ENCODE measurements at places on chromosomes 12 and 14. TPM values are rescaled to one million over a fixed set of nuclear protein-coding genes. Genes with fewer than 3 reads are reported as not detected.
A peak's percentile ranks its signal among the peaks of the same experiment; 100 is the strongest.

COX8C gene
- not detected for total RNA-seq

GPR68 gene
- total RNA-seq = 0.58 TPM

ABCC9 gene
- 7.8 TPM for total RNA-seq

TAS2R30 gene
- total RNA-seq = 2.3 TPM

RBP5 gene
- 1.0 TPM for total RNA-seq

C1S gene
- total RNA-seq = 2.7 TPM

LTB4R gene
- total RNA-seq = 8.8 TPM

GRCh38 chr12:9902539-9903228 lies 21.4 kb downstream of the KLRF2 start:
- H3K4me3 ChIP-seq = no peak overlapping the region
- no peak for DNase-seq
- H3K27me3 ChIP-seq = peaks cover 3% of the 10 kb centered on the region
- H3K4me1 ChIP-seq = no peaks in the 10 kb centered on the region
- peaks cover 11% of the 10 kb centered on the region for H3K36me3 ChIP-seq

DNA sequence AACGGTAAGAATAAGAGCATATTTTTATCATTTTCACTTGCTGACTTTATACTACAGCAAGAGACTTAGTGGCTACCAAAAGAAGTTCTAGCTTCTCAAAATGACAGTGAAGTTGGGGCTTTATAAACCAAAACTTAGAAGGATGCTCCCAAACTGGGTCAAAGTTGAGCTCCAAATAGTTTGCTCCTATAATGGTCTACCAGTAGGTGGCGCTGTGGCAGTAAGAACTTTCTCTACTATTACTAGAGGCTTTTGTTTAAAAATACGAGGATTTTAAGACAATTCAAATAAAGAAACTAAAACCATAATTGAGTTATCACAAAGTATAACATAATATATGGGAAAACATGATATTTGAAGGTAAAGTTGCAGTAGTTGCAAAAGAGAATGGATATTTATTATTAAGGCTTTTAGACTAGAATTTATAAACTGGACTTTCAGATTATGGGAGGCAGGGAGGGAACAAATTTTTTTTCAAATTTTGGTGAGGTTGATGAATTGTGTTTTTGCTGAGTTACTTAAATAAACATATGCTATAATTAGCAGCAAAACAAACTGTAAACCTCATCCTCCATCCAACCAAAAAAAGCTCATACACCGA lies 75.0 kb downstream of the TGFB3 start:
- H3K27ac ChIP-seq = no peak overlapping the region
- no peak overlapping the region for H3K4me3 ChIP-seq
- DNase-seq = no peak
- no peaks in the 10 kb centered on the region for H3K27me3 ChIP-seq

DNA sequence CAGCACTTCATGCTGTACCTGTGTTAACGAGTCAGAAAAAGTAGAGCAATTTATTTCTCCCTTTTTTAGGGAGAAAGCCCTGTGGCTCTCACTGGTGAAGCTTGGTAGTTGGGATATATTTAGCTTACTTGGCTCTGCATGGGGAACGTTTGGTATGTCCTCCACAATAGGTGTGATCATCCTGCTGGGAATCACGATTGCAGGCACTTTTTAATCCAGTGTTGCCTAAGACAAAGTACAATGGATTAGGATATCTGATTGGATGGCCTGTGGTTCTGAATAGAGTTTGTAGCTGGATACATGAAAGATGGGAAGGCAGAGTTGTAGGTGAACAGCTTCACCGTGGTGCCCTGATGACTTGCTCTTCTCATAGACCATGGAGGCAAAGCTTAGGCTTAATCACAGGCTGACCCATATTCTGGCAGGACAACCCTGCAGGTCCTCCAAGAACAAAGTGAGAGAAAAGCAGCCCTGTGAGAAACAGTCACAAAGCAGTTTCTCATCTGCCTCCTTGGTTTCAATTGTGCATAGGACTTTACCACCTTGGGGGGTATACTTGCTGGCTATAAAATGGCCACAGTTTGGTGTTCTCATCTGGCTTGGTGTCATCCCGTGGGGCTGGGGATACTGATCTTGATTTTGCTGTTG lies 7.5 kb downstream of the RESF1 start:
- no peaks in the 10 kb centered on the region for H3K27me3 ChIP-seq
- H3K4me1 ChIP-seq = peaks cover 11% of the 10 kb centered on the region
- peaks cover 81% of the 10 kb centered on the region for H3K36me3 ChIP-seq
- peak overlapping the region; percentile 34 for H3K27ac ChIP-seq
- H3K4me3 ChIP-seq = peak overlapping the region; percentile 8
- DNase-seq = no peak

- no peaks in the 10 kb centered on the region for H3K27me3 ChIP-seq
- H3K4me3 ChIP-seq = no peak overlapping the region
- H3K4me1 ChIP-seq = no peaks in the 10 kb centered on the region
- DNase-seq = no peak
- no peaks in the 10 kb centered on the region for H3K36me3 ChIP-seq
These were observed 54.2 kb upstream of the NAP1L1 start for GRCh38 chr12:76138656-76139055.

DNA sequence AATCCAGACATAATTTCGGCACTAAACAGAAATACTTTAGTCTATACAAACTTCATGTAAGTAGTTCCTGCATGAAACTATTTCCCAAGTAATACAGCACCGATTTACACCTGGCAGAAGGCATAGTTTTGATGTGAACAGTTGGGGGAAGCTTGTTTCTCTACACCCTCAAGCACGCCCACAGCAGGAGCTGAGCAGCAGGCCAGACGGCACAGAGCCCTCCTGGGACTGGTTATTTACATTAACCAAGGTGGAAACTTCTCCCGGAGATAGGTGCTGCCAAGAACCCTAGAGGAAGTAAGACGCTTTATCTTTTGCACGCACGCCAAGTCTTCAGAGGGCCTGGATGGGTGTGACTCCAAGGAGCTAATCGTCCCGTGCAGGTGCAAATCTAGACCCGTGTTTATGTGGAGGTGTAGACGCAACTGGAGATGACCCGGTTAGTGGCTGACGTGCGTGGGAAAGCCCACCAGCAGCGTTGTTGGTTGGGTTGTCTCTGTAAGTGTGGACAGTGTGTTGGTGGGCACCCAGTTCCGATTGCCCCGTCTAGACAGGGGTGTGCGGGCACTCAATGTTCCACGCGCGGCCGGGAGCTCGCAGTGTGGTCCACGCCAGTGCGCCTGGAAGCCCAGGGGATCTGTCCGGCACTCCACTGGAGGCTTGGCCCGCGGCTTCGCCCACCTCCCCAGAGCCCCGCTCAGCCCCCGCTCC lies 767 bp upstream of the TCP11L2 start:
- H3K4me3 ChIP-seq = peak overlapping the region; percentile 90
- peak overlapping the region; percentile 93 for H3K27ac ChIP-seq
- peaks cover 14% of the 10 kb centered on the region for H3K4me1 ChIP-seq
- no peaks in the 10 kb centered on the region for H3K27me3 ChIP-seq

- H3K4me3 ChIP-seq = no peak overlapping the region
- H3K4me1 ChIP-seq = no peaks in the 10 kb centered on the region
- DNase-seq = no peak
These were observed 14.3 kb downstream of the NECAP1 start for GRCh38 chr12:8096281-8096915.

GRCh38 chr12:79329933-79330332 lies 360.8 kb downstream of the PAWR start:
- no peaks in the 10 kb centered on the region for H3K27me3 ChIP-seq
- no peak overlapping the region for H3K27ac ChIP-seq
- no peak overlapping the region for H3K4me3 ChIP-seq
- H3K36me3 ChIP-seq = peaks cover 9% of the 10 kb centered on the region
- peaks cover 12% of the 10 kb centered on the region for H3K4me1 ChIP-seq

DNA sequence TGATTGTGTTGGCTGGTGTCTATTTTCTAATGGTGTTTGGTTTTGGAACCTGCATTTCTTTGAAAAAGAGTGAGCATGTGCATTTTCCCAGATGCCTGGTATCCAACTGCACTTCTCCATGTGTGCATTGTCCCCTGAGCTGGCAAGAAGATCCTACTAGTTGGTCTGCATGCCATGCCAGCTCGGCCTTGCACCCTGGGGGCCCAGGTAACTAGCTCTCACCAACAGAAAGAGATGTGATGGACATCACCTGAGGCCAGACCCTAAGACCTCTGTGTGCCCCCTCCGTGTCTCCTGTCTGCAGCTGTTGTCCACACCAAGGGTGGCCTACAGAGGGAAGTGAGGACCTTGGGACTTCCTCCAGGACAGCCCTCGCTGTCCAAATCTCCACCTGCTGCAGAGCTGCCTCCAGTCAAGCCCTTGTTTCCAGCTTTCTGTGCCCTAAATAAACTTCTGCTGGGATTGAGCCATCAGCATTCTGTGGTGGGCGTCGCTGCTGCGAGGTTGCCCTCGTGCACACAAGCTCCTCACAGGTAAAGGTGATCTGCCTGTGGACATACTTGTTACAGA lies 30.1 kb upstream of the GPR132 start:
- H3K36me3 ChIP-seq = peaks cover 8% of the 10 kb centered on the region
- H3K4me3 ChIP-seq = peak overlapping the region; percentile 79
- peaks cover 10% of the 10 kb centered on the region for H3K4me1 ChIP-seq
- H3K27ac ChIP-seq = no peak overlapping the region

- H3K4me1 ChIP-seq = no peaks in the 10 kb centered on the region
- no peaks in the 10 kb centered on the region for H3K27me3 ChIP-seq
- no peak for DNase-seq
- H3K27ac ChIP-seq = no peak overlapping the region
- H3K4me3 ChIP-seq = no peak overlapping the region
- H3K36me3 ChIP-seq = peaks cover 24% of the 10 kb centered on the region
These were observed 100.0 kb downstream of the CCDC91 start for GRCh38 chr12:28290262-28290661.

GRCh38 chr12:70847871-70848270 lies 72.7 kb downstream of the PTPRR start:
- no peak overlapping the region for H3K27ac ChIP-seq
- no peak overlapping the region for H3K4me3 ChIP-seq
- DNase-seq = no peak
- H3K36me3 ChIP-seq = no peaks in the 10 kb centered on the region
- H3K27me3 ChIP-seq = no peaks in the 10 kb centered on the region

DNA sequence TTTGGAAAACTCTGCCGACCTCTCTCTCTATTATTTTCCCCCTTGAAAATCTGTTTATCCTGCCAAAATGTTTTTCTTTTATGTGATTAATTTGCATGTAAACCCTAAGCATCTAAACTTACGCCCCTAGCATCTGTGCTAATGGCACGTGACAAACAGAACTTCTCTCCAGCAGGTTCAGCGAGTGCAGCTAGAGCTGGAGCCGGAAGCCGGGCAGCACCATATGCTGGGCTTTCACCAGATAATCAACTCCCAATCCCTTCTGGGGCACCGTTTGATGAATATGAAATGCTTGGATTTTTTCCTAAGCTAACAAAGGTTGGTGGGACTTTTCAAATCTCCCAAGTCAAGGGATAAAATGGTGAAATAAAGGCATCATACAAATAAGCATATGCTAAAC lies 667.5 kb upstream of the TMEM132C start:
- H3K36me3 ChIP-seq = no peaks in the 10 kb centered on the region
- H3K27me3 ChIP-seq = no peaks in the 10 kb centered on the region
- H3K27ac ChIP-seq = no peak overlapping the region

DNA sequence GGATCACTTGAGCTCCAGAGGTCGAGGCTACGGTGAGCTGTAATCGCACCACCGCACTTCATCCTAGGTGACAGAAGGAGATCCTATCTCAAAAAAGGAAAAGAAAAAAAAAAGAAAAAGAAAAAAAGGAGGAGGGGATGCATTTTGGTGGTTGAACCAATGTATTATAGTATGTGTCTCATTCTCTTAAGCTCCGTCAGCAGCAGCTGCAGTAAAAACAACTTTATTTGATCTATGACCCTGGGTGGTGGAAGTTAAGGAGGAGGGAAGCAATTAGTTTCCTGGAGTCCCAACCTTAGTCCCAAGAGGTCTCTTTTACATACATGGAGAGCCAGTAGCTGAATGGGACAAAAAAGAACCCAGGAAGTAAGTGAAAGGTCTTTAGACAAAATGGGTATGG lies 26.8 kb upstream of the APOF start:
- H3K27me3 ChIP-seq = no peaks in the 10 kb centered on the region
- no peaks in the 10 kb centered on the region for H3K36me3 ChIP-seq
- H3K27ac ChIP-seq = no peak overlapping the region

- H3K4me1 ChIP-seq = peaks cover 16% of the 10 kb centered on the region
- no peak overlapping the region for H3K4me3 ChIP-seq
- no peaks in the 10 kb centered on the region for H3K36me3 ChIP-seq
- no peak for DNase-seq
- peaks cover 3% of the 10 kb centered on the region for H3K27me3 ChIP-seq
These were observed 84.5 kb downstream of the BBS10 start for GRCh38 chr12:76263696-76264095.

- H3K27ac ChIP-seq = peak overlapping the region; percentile 27
- peaks cover 5% of the 10 kb centered on the region for H3K36me3 ChIP-seq
- no peaks in the 10 kb centered on the region for H3K27me3 ChIP-seq
- peaks cover 53% of the 10 kb centered on the region for H3K4me1 ChIP-seq
These were observed 69.2 kb downstream of the RASSF3 start for GRCh38 chr12:64679487-64680001.

DNA sequence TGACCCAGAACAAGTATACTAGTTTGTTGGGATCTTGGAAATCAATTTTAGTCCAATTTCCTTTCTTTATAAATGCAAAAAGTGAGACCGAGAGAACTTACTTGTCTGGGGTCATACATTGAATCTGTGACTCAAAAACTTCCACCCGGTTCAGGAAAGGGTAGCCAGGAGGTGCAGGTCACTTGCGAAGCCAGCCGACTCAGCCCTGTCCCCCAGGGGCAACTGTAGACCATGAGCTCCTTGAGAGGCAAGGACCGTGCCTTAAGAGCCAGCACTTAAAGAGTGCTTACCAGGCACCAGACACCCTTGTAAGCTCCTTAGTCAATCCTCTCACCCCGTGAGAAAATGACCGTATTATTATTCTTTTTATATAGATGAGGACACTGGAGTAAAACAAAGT lies 505 bp upstream of the BCDIN3D start:
- peaks cover 19% of the 10 kb centered on the region for H3K4me1 ChIP-seq
- peaks cover 15% of the 10 kb centered on the region for H3K27me3 ChIP-seq
- H3K27ac ChIP-seq = peak overlapping the region; percentile 88
- no peak for DNase-seq
- H3K36me3 ChIP-seq = no peaks in the 10 kb centered on the region
- H3K4me3 ChIP-seq = peak overlapping the region; percentile 93

- no peak for DNase-seq
- H3K27me3 ChIP-seq = no peaks in the 10 kb centered on the region
- no peak overlapping the region for H3K27ac ChIP-seq
- H3K36me3 ChIP-seq = peaks cover 12% of the 10 kb centered on the region
- H3K4me1 ChIP-seq = no peaks in the 10 kb centered on the region
These were observed 73.8 kb upstream of the ANKS1B start for GRCh38 chr12:100058482-100059029.

DNA sequence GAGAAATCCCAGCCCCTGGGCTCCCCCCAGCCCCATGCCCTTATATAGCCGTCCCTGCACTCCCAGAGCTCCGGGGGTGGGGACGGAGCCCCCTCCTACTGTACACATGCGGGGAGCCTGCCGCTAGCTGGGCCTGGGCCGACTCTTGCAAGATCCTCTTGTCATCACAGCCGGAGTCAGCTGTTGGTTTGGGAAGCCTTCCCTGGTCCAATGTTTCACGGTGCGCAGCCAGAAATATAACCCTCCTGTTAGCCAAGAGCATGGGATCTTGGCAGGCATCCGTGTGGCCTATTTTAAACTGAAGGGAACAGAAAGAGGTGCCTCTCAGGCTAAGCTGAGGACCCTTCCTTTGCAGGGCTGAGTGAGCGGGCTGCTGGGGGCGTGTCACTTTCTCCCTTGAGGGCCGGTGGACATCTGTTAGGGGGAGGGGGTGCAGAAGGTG lies 175.3 kb downstream of the TSPAN9 start:
- no peak overlapping the region for H3K4me3 ChIP-seq
- peaks cover 11% of the 10 kb centered on the region for H3K4me1 ChIP-seq
- H3K36me3 ChIP-seq = peaks cover 7% of the 10 kb centered on the region
